ENCODE measurements at places on chromosomes 2 and 18. TPM values are rescaled to one million over a fixed set of nuclear protein-coding genes. Genes with fewer than 3 reads are reported as not detected.

Gene BMP10
- total RNA-seq, result not detected

DNA sequence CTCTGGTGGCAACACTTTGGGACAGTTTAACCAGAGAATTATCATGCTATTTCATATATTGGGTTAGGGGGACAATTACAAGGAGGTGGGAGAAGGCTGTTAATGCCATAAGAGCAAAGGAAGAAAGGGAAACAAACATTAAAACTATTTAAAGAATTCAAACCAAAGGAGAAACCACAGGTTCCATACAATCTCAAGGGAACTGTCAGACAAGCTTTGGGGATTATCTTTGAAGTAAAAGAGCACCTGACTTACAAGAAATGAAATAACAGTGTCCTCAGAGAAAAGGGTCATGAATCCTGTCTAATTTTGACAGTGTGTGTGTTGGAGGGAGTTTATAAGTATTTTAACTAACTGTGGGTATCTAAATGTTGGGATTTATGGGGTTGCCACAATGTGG, 44.4 kb downstream of the CERS6 start:
- no peak for DNase-seq

GRCh38 chr2:145875016-145875415, 1355.1 kb upstream of the ZEB2 start:
- no peak for DNase-seq

GRCh38 chr2:181235683-181236459, 221.3 kb upstream of the ITGA4 start:
- DNase-seq, result no peak

DNA sequence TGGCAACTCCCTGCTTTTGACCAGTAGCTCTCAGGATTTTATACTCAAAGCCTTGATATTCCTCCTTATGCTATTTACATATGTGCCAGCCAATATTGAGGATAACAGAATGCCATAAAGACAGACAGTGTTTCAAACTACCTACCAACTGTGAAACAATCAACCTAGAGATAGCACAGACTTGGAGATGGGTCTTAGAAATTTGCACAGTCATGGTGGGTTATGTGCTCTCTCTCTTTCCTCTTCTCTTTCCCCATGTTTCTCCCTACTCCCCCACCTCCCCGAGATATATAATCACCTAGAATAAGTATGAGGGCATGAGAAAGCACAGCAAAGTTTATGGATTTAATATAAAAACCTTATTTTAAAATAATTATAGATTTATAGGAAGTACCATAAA, 24.2 kb upstream of the SUCLG1 start:
- DNase-seq, result no peak

GRCh38 chr18:11657554-11657953, 31.5 kb upstream of the GNAL start:
- no peak for DNase-seq

DNA sequence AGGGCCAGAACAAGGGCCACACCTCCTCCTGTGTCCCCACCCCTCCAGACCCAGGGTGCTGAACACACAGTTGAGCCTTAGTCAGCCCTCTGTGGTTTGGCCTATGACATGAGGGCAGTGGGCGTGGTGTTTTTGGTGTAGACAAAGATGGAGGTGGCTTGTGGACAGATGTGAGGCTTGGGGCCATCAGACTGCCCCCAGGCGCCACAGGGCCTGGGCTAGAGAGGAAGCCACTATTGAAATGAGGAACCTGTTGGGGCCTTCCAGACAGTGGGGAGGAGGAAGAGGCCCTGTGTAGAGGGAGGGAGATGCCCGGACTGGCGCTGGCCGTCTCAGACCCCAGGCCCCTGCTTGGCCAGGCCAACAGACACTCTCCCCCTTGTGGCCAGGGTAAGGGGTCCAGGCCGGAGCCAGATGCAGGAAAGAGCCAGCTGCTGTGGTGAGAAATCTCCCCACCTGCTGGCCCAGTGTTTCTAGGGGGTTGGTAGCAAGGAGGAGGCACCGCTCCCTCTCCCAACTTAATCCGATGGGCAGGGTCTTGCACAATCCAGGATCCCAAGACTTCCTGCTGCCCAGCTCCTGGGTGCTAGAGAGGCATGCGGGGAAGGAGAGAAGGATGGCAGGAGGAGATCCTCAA, 53.8 kb downstream of the SMAD7 start:
- DNase-seq, result no peak

GRCh38 chr2:481388-481787, 193.5 kb upstream of the ALKAL2 start:
- no peak for DNase-seq

GRCh38 chr2:42568401-42569115, at the start of gene MTA3:
Gene MTA3 (plus strand): TSS chr2:42568632. CDS start chr2:42568746, 114 bp downstream.
- no peak for DNase-seq
